ENCODE measurements at places on chromosomes 12 and 14.

- no peak for DNase-seq
Observed at GRCh38 chr12:62601765-62602164, 135.1 kb downstream of the MON2 start.

DNA sequence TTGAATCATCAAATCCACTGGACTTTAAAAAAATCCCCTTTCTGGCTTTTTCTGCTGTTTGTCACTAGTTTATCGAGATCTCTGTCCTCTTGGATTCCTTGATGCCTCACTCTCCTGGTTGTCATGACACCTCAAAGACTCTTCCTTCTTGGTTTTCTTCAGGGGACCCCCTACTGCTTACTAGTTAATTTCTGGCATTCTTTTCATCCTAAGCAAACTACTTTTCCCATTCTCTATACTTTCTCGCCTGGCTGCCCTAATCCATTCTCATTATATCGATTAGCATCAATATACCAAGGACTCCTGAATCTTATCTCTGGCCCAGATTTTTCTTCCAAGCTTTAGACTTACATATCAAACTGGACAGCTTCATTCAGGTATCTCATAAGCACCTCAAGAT, 98.6 kb downstream of the NEDD1 start:
- DNase-seq: no peak

DNA sequence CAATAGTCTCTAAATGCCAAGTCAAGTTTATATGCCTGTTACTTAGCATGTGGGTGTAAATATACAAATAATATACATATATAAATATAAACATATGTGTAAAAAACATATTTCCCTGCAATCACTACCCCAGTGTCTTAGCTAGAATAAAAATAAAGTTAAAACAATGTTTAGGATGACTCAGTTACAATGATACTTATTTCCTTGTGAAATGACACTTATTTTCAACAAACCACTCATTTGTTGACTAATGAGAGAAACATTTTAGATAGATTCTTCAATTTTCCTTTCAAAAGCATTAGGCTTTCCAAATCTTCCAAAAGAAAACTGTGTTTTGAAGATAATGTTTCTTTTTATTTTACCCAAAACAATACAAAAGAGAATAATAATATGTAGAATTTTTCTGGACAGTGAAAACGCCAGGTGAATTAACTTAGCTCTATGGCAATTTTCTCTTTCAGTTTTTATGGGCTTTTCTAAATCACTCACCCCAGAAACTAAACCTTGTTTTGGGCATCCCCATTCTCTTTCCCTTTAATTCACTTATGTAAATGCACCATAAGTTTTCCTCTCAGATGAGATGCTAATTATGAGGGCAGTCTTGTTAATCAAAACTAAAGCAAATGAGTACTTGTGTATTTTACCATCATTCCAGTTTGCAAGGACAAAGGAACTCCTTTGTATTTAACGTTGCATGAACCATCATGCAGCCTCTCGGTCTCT, 465.9 kb downstream of the BCAT1 start:
- no peak for DNase-seq

- DNase-seq: no peak
Observed at GRCh38 chr14:59638885-59639284, 62.3 kb upstream of the CCDC175 start.

DNA sequence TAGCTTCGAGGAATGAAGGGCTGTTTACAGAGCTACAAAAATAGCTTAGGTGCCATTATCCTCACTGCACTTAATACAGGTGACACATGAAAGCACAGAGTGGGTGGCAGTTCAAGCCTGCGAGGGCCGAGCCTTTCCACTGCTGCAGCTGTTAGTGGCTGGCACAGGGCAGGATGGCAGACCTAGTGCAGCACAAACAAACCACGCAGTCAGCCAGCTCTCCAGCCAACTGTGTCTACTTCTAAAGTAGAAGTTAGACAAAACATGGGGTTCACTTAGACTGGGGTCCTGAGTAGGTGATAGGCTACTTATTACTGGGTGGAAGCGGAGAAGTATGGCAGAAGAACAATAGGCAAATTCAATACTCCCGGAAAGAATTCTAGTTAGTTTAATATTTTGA, 95.4 kb downstream of the DUSP16 start:
- DNase-seq: no peak

GRCh38 chr12:234891-235415, 21.0 kb upstream of the SLC6A12 start:
- DNase-seq: no peak

- no peak for DNase-seq
Observed at GRCh38 chr12:76588881-76589565, 29.5 kb upstream of the OSBPL8 start.

DNA sequence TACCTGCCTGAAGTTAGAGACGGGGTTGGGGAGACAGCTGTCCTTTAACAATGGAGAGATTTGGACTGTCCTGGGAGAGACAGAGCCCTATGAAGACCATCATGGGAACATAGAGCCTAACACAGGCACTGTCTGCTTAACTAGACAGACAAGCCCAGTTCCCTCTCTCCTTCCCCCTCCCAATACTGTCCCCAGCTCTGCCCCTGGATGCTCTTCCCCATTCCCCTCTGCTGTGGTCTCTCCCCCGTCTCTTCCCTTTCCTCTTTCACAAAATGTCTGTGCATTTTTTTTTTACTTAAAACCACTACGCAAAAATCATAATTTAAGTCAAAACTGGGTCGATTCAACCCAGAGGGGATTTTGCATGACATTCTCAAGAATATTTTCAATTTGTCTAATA, 232.9 kb downstream of the CHST11 start:
- no peak for DNase-seq

DNA sequence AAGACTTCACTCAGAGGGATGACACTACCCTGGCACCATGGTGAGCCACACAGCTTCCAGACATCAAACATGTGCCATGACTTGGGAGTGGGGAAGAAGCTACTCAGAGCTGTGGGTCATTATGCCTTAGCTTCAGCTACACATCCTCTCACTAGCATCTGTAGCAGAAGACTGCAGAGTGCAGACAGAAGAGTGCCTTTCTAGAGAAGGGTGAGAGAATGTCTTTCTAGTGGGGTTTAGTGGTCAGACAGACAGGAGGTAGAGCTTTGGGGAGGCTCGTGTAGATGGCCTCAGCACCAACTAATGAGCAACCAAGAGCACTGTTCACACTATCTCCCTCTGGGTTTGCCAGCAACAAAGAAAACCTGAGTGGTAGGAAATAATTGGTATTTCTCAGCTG, 4.9 kb upstream of the B4GALNT3 start:
- DNase-seq: no peak

GRCh38 chr12:31591380-31591901, 505 bp upstream of the DENND5B start:
- DNase-seq: peak; percentile 32

DNA sequence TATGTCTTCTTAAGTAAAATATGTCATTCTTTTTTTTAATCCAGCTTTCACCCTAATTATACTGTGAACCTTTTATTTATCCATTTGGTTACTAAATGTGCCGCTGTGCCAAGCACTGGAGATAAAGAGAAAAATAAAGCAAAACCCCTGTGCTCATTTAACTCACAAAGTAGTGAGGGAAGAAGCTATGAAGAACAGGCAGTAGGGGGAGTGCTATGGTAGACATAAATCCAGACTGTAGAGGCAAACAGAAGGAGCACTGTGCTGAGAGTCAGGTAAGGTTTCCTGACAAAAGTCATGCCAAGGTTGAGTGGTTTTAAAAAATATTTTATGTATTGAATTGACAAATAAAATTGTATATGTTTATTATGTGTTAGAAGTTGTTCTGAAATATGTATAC, 188.5 kb upstream of the SYT10 start:
- no peak for DNase-seq

DNA sequence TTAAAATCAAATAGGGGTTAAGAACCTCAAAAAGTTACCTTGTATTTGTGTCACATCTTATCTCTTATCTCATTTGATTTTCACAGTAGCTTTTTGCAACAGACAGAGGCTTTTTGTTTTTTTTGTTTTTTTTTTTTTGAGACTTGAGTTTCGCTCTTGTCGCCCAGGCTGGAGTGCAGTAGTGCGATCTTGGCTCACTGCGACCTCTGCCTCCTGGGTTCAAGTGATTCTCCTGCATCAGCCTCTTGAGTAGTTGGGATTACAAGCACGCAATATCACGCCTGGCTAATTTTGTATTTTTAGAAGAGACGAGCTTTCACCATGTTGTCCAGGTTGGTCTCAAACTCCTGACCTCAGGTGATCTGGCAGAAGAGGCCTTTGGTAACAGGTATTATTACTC, 25.7 kb downstream of the RDH12 start:
- no peak for DNase-seq

GRCh38 chr12:123398177-123398549, 14.2 kb downstream of the KMT5A start:
- DNase-seq: no peak

- no peak for DNase-seq
Observed at GRCh38 chr14:53093206-53093605, 59.9 kb downstream of the DDHD1 start.

GRCh38 chr12:52389313-52390207, 4.1 kb upstream of the KRT84 start:
- DNase-seq: no peak

- DNase-seq: no peak
Observed at GRCh38 chr12:109448272-109448671, 28.8 kb downstream of the KCTD10 start.

- no peak for DNase-seq
Observed at GRCh38 chr14:65084554-65085505, 17.5 kb downstream of the MAX start.

DNA sequence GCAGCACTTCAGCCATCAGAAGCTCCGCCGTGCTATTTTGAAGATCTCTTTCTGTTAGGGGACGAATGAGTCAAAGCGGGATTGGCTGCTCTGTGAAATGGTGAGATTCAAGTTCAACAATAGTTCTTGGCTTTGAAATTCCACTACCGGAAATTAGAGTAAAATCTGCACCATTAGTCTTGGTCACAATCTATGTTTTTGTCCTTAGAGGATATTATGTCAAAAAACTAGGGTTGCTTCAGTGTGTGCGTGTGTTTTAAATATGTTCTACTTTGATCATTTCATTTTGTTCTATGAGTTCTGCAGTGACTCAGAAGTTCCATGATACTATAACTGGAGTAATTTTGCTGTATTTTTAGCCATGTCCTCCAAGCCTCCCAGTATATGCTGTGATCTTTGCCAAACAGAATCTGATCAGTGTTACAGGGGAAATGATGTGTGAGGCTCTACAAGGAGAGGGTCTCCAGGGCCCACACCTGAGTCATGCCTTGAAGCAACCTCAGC, 22.6 kb downstream of the GPHB5 start:
- DNase-seq: no peak

DNA sequence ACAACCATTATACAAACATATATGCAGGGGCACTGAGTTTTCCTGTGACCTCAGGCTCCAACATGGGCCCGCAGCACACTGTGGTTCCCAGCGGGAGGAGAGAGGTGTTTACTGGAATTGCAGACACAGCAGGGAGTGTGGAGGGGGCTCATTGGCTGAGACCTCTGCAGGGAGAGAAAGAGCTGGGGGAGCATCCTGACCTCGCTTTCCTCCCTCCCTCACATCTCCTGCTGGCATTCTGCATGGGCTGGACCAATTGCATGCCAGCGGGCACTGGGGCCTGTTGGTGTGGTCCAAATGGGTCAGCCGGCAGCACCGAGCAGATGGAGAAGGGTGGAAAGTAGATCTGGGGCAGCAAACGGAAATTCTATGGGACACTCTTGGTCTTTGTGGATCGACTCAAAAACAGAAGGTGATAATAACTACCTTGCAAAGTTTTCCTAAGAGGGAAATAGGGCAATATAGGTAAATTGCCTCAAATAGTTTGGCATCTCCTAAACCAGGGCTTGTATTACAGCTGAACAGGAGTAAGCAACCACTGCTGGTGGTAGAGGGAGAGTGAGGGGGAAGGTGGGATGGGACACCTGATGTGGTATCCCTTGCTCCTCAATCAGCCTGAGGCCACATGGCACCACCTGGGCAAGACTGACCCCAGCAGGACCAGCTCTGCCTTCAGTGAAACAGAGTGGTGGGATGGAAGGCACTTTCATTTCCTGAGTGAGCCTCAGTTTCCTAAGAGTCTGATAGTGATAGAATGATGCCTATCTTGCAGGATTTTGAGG, 86.9 kb downstream of the NTF3 start:
- no peak for DNase-seq

DNA sequence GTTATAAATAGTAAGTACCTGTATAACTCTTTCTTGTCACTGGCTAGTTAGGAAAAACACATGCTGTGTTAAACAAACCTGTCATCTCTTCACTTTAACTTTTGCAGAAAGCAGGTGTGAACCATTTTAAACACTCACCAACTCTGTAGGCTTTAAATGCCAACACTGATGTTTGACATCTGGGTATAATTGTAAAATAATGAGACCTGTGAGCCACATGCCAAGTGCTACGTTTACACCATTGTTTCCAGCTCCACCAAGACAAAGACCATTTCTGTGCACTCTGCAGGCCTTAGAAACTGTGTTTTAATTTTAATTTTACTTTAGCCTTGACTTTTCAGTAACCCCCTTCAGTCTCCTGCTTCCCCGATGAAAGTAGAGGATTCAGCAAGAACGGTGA, 11.0 kb downstream of the TPH2 start:
- DNase-seq: no peak

DNA sequence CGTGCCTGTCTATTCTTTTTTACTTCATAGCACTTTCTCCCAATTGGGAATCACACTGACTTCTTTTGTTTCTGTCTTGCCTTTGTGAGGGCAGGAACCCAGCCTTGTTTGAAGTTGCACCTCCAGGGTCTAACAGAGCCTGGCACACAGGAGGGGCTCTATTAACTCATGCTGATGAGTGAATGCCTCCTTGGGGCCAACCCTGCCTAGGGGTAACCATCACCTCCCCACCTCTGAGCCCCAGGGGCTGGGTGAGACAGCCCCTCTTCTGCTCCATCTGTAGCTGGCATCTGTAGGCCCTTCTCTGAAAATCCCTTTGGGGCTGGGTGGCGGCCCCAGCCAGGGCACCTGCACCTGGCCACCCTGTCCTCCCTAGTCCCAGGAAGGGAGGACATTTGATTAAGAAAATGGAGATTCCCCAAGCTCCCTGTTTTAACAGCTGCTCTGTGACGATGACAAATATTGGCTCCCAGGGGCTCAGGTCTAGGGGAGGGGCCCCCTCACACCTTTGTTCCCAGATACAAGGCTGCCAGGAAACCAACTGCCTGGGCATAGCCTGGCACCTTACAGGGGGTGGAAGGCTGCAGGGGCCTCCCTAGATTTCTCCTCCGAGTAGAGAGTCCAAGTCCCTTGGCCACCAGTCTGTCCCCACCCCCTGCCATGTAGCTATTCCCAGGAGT, 11.8 kb downstream of the TAMALIN start:
- no peak for DNase-seq

- DNase-seq: no peak
Observed at GRCh38 chr12:9319044-9319841, 111.0 kb upstream of the PZP start.

GRCh38 chr12:101935890-101936746, 58.7 kb downstream of the DRAM1 start:
- DNase-seq: no peak

DNA sequence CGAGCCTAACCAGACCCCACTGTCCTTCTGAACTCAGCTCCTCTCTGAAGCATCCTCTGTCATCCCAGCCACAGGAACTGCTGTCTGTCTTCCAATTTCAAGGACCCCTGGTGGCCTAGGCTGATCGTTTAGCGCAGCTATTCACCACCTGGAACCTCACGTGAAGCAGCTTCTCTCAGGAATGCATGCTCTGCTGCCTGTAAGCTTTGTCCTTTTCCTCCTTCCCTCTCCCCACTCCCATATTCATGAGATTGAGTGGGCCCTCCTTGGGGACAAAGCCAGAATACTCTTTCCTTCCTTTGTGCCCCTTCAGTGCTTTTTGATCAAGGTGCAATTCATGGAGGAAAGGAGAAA, 17.2 kb downstream of the DPF3 start:
- no peak for DNase-seq
